ENCODE measurements at places on chromosomes 12 and 14.

GRCh38 chr12:31321186-31321896 is 4.6 kb downstream of the SINHCAF start:
- no peak for DNase-seq

GRCh38 chr14:51188566-51189185 is 51.4 kb upstream of the TMX1 start:
- no peak for DNase-seq

DNA sequence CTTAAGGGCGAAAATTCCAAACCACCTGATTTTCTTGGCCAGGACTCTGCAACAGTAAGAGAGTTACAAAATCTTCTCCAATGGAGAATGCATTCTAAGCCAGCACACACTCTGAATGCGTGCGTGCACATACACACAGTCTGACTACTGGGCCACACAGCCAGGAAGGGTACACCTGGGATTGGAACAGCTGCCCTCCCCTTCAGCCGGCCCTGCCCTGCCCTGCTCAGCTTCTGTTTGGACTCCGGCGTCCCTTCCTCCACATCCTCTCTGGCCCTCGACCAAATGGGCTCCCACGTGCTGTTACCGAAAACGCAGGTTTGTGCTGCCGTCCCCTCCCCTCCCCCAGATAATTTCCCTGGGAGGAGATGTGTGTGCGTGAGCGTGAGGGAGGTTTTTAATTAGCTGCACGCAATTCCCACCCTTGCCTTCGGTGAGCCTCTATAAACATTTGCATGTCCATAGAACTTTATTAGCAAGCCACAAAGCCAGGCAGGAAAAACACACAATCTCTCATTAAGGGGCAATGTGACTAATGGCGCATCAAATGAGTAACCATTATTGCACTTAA is 43.0 kb downstream of the CCNK start:
- no peak for DNase-seq

GRCh38 chr12:25835385-25835784 is 123.1 kb upstream of the RASSF8 start:
- DNase-seq, result no peak

GRCh38 chr12:2259369-2259768 is 206.6 kb downstream of the CACNA1C start:
- no peak for DNase-seq

- DNase-seq, result no peak
Observed at GRCh38 chr14:70995211-70995610, 88.0 kb downstream of the PCNX1 start.
